ENCODE measurements at places on chromosomes 13 and 19. TPM values are rescaled to one million over a fixed set of nuclear protein-coding genes. Genes with fewer than 3 reads are reported as not detected.

GRCh38 chr13:22789027-22789593 lies 391.7 kb upstream of the SGCG start:
- DNase-seq: no peak

DNA sequence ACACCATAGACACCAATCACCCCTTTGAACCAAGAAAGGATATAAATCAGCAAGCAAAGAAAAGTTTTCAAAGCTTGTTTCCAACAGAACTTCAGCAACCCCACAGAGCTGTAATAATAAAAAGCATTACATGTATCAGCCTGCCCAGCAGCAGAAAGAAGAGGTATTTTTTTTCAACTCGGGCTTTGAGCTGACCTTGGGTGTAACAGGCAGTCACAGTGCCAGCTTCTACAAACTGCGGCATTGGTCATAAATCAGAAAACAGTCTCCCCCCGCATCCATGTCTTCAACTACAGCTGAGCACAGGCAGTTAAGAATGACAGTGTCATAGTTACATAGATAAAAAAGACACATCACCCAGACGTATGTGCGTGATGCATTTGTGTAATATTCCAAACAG lies 671.0 kb upstream of the SLITRK1 start:
- DNase-seq: no peak

GRCh38 chr19:14089662-14090508 lies 666 bp downstream of the SAMD1 start:
- DNase-seq: peak; percentile 59

DNA sequence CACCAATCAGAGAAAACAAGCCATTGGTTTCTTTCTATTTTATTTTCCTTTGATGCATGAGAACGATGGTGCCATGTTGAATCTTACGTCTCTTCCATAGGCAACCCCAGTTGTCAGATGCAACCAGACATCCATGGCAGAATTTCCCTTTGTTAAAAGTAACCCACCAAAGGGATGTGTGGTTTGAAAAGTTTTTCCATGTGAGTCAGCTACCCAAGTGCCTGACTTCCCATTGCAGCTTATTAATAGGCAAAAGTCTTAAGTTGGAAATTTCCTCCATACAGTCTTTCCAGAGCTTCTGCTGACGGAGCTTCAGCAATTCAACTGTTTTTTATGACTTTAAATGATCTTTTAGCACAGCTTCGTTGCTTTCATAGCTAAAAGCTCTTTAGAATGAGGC lies 73.8 kb upstream of the FAM216B start:
- peak; percentile 75 for DNase-seq

DNA sequence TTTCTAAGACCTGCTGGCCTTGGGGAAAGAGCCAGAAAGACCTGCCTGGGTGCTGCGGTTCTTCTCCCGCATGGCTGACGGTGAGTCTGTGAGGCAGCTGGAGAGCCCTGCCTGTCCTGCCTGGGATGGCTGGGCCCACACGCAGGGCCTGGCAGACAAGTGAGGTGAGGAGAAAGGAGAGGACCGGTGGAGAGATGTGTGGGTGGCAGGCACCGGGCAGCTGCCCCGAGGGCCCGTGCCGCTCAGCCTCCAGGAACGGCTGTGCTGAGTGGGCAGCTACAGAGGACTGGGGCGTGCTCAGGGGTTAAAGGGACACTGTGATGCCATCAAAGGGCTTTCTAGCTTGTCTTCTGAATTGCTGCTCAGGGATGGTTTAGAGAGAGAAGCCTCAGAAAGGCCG lies 53.8 kb downstream of the MLLT1 start:
- DNase-seq: no peak

- peak; percentile 18 for DNase-seq
Observed at GRCh38 chr13:97878431-97879375, 74.8 kb upstream of the IPO5 start.

GRCh38 chr19:47469719-47470118 lies 2.0 kb downstream of the SLC8A2 start:
- DNase-seq: no peak

- DNase-seq: no peak
Observed at GRCh38 chr13:100983111-100983510, 308.5 kb upstream of the TMTC4 start.

- DNase-seq: no peak
Observed at GRCh38 chr19:15463861-15464371, 428 bp downstream of the RASAL3 start.

- no peak for DNase-seq
Observed at GRCh38 chr13:24006520-24007248, 109.4 kb upstream of the C1QTNF9B start.

DNA sequence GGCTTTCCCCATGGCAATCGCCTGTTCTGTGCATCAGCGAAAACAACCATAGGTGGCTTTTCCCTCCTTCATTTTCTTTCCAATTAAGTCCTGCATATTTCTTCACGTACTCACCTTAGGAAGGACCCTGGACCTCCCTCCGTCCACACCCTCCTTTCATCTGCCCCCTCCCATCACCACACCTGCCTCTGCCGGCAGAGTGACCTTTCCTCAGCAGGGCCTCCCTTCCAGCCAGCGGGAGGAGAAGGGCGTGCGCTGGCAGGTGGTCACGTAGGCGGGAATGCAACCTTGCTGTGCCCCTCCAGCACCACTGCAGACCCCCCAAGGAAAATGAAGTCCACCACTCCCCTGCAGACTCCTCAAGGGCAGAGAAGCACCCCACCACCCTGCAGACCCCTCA lies 61.1 kb downstream of the GSX1 start:
- no peak for DNase-seq

The GALP gene
- not detected for total RNA-seq

The DIRAS1 gene
- total RNA-seq: 1.2 TPM

The CD320 gene
- 207 TPM for total RNA-seq

The CTXN1 gene
- total RNA-seq: 10.1 TPM

The GRK1 gene
- total RNA-seq: not detected

The CLEC17A gene
- not detected for total RNA-seq

The ZNF468 gene
- total RNA-seq: 27.1 TPM

The OVOL3 gene
- total RNA-seq: not detected

Data from M059J (cell line).